ENCODE measurements at places on chromosomes 6 and 20.
A peak's percentile ranks its signal among the peaks of the same experiment; 100 is the strongest.

- no peak for DNase-seq
Observed at GRCh38 chr6:31478186-31478950, 19.6 kb upstream of the MICB start.

GRCh38 chr6:13272131-13273046 is 55.9 kb downstream of the TBC1D7 start:
- DNase-seq: no peak

DNA sequence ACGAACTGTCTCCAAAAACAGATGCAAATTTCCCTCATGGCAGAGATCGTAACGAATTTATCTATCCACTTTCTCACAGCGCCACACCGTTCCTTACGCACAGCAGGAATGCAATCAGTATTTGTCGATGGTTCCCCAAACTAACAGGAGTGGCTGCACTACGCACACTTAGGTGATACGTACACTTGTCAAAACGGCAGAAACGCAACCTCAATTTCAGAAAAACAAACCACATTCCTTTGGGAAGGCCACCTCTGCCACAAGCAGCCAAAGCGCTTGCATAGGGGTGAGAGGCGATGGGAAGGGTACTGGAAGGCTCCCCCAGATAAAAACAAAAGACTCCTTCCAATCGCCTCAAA is 638 bp downstream of the MDN1 start:
- DNase-seq: peak; percentile 69

- DNase-seq: no peak
Observed at GRCh38 chr6:57102976-57103375, 13.0 kb downstream of the ZNF451 start.

DNA sequence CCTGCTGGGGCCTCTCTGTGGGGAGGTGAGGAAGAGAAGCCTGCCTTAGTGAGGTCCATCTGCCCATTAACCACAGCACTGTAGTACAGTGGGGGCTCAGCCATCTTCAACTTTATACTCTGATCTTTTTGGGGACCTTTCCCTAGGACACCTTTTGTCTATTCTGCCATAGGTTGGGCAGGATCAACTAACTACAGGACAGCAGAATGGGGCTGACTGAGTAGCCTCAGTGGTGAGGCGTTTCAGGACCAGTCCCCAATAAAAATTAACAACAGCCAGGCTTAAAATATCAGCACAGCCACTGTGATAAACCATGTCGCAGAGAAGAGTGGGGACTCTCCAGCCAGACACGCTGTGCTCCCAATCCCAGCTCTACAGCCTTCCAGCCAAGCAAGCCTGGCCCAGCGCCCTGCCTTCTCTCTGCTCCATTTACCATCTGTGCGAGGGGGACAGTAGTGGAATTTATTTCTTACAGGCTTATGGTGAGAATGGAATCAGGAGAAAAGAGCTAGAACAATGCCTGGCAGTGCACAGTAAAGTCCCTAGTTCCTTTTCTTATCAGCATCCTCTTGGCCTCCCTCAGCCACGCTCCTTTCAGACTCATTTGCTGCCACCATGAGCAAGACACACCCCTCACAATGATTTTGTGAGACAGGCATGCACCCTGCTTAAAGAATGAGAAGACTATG is 75.5 kb downstream of the SLC22A23 start:
- no peak for DNase-seq

DNA sequence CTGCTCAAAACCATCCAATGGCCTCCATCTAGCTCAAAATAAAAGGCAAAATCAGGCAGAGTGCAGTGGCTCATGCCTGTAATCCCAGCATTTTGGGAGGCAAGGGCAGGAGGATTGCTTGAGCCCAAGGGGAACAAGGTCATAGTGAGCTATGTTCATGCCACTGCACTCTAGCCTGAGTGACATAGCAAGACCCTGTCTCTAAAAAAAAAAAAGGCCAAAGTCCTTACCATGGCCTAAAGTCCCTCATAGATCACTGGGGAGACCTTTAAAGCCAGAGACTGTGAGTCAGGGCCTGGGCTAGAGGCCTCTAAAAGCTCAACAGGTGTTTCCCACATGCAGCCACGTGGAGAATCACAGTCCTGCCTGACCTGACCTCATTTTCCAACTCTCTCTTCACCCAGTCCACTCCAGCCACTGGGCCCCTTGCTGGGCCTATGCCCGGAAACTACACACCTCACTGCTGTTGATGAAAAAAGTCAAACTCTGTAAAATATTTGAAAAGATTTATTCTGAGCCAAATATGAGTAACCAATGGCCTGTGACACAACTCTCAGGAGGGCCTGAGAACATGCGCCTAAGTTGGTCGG is 28.2 kb upstream of the TAB2 start:
- no peak for DNase-seq

GRCh38 chr20:63664861-63665594 is 6.9 kb downstream of the RTEL1 start:
- peak; percentile 33 for DNase-seq

DNA sequence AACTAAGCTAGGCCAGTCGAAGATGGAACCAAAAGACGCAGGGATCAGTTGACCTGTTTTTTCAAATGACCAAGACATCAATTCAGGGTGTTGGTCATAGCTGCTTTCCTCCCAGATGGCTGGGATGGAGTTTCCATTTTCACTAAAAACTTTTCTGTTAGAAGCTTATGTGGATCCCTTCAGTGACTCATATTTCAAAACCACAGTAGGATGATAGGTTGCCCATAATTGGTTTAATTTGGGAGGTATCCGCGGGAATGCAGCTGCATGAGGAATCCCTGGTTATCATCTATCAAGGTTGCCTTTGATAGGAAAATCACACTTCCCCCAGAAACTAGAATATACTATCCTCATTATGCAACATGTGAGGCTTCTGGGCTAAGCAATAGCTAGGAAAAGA is 150.9 kb upstream of the MLIP start:
- DNase-seq: no peak

DNA sequence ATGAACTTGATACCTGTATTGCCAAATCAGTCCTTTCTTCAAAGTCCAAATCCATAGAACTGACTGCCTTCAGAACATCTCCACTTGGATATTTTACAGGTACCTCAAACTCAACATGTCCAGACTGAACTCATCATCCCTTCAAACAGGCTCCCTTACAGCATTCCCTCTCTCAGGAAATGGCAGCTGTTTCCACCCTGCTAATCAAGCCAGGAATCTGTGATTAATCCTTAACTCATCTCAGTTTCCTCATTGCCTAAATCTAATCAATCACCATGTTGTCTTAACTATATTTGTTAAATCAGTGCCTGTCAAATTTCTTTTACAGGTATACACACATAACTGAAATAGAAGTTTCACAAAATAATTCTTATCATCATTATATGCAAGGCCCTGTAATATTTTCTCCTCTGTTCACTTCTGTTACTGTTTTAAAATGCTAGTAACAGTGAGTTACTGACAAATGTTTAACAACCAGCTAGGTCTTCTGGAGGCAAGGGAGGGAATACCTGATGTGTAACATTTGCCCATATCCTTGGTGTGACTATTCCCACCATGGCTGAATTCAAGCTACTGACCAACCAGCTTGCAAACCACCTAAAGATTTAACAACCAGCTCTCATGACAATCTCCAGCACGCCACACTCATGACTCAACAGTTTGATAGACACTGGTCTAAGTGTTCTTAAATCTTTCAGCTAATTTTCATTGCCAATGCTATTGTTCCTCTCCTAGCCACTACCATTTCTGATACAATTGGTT is 124.9 kb downstream of the ADAT2 start:
- DNase-seq: no peak

GRCh38 chr20:36745234-36745926 is 510 bp downstream of the NDRG3 start:
- DNase-seq: peak; percentile 78

GRCh38 chr6:121657972-121658371 is 222.5 kb downstream of the GJA1 start:
- no peak for DNase-seq

DNA sequence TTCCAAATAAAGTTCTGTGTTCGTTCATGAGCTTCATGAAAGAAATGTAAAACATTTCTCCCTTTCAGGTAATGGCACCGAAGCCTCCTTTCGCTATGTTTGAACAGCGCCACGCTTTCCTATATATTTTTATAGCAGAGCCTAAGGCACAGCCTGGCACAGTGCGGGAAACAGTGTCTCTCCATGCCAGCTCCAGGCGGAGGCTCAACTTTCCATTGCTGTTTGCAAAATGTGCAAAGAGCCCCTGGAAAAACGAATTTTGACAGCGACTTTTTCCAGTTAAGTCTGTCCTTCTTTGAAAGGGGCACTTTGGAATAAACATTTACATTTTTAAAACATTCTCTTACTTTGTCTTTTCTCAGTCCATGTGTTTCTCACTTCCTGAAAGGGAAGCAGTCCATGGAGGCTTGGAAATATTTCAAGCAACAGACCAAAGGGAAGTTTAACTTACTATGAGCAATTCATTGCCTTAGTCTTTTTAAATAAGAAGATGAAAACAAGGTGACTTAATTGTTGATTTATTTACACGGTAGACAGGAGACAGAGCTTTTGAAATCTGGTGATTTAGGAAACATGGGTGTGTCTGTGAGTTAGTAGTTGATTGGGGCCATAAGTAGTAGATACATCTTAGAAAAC is 769 bp downstream of the CCN6 start:
- DNase-seq: no peak

DNA sequence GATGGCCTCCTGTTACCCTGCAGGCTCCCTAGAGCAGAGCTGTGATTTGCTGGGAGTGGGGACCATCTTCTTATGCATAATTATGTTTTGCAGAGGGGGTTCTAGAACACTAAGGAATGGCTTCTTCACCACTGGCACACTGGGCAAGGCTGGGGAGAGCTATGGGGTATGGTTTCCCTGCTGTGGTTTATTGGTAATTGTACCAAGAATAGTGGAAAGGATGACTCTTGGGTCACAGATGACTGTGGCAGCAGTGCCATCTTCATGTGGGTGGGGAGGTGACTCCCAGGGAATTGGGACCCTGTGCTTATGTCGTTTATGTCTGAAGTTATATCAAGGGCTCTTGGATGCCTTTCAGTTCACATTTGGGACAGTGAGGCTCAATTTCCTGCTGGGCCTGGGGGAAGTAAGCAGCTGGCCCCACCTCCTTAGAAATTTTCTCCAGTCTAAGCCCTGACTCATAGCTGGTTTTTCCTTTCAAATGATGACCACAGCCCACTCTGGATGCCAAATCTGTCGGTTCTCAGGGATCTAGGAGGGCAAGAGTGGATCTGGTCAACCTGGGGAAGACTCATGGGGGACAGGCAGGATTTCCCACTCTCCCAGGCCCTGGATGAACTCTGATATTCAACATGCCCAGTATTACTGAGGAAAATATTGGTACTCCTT is 230.8 kb downstream of the LRFN2 start:
- DNase-seq: no peak

DNA sequence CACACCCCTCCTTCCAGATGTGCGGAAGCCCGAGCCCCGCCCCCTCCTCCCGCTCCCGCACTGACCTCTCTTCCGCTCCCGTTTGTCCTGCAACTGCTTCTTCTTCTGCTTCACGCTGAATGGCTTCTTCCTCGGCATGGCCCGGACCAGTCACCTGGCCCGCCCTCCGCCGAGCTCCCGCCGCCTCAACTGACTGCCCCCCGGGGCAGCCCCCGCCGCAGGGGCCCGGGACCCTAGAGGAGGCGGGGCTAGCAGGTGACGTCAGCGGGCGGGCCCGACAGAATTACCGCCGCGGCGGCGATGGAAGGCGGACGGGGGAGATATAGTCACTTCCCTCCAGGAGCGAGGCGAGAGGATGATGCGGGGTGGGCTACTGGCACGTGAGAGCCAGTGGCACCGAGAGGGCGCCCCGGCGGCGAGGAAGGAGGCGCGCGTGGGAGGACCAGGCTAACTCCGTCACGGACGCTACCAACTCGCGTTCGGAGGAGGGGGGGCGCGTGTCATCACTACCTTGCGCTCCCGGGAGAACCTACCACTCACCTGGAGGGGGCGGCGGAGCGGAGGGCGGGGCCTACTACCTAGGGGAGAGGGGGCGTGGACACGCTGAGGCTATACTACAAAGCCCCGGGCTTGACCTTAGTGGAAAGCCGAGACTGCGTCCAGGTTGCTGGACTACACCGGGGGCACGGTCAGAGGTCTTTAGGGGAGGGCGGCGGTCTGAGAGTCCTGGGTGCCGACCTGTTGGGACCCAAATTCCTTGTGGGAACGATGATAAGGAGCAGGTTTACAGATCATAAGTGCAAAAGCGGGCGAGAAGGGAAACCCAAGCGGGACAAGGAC is at the start of gene GNL1:
Gene GNL1, minus strand, starts transcription at position 424 of the 840 bp plus-strand sequence. Its CDS starts 286 bp downstream, at position 138.
- peak; percentile 97 for DNase-seq

- no peak for DNase-seq
Observed at GRCh38 chr20:10488534-10488933, 53.4 kb downstream of the SLX4IP start.

DNA sequence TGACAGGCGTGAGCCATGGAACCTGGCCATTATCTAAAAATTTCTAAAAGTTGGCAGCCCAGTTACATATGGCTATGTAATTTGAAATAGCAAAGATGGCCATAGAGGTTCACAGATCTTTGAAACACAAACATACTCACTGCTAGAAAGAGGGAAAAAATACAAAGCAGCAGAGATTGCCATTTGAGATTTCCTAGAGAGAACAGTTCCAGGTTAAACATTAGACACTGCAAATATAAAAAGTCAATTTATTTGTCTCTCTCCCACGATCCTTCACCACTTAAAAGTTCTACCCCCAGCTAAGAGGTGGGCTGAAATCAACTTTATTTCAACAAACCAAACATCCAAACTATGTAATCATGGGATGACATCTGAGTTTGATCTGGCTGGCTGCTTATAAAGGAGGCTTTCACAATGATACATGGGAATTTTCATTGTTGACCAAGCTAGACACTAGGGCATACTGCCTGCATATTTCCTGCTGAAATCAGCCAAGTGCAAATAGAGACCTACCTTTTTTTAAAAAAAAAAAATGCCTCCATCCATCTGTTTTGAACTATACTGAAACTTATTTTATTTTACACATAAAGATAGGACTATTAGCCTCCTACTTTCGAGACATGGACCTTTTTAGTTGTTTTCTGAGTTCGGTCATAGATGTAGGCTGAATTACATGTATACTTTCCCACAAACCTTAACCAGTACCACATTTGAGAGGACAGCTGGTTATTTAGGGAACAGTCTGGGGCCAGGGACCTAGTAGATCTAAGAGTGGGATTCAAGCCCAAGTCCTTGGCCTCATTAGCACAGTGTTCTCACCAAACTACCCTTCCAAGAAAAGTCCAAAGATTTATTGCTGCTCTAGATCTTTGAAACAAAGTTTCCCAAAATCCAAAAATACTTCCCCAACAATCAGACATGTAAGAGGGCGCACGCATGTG is 16.6 kb downstream of the DCDC2 start:
- no peak for DNase-seq

DNA sequence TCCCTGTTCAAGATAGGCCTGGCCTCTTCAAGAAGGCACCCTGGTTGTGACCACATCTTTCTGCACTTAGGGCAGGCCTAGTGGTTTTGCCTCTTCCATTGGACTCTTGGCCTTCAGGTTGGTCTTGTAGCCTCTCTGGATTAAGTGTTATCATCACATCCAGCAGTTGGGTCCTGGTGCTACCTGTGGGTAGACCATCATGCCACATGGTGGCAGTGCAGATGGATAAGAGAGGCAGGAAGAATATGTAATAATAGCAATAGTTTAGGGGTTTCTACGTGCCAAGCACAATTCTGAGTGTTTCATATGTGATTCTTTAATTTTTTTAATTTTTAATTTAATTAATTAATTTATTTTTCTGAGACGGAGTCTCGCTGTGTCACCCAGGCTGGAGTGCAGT is 28.5 kb upstream of the SNRPB2 start:
- peak; percentile 20 for DNase-seq

All from NCI-H526 (cell line).